ENCODE measurements at places on chromosomes 3 and 15. TPM values are rescaled to one million over a fixed set of nuclear protein-coding genes. Genes with fewer than 3 reads are reported as not detected.

Gene LDHAL6B
- total RNA-seq = not detected

Gene DYNC1LI1
- 29.8 TPM for total RNA-seq

Gene FGD5
- not detected for total RNA-seq

Gene ANKRD34C
- total RNA-seq = not detected

Gene PRR23E
- total RNA-seq = not detected

Gene FANCI
- 283 TPM for total RNA-seq

Gene SERPINI2
- not detected for total RNA-seq

Gene C3orf62
- 1.7 TPM for total RNA-seq

Gene CDHR4
- total RNA-seq = not detected

Gene EFCAB12
- 0.81 TPM for total RNA-seq

Gene PKM
- total RNA-seq = 1,797 TPM

Gene B3GALNT1
- total RNA-seq = 0.76 TPM

Gene PCYT1A
- 28.4 TPM for total RNA-seq

Gene LMOD3
- not detected for total RNA-seq

Gene FBN1
- total RNA-seq = 0.35 TPM

Gene ANKUB1
- total RNA-seq = not detected

Gene BCHE
- total RNA-seq = not detected

- H3K4me3 ChIP-seq = no peak overlapping the region
- H3K4me1 ChIP-seq = peaks cover 5% of the 10 kb centered on the region
- no peak for DNase-seq
- H3K27ac ChIP-seq = no peak overlapping the region
Measured at GRCh38 chr3:69751074-69751476, 11.8 kb downstream of the MITF start.

GRCh38 chr3:75001330-75001729, 386.9 kb upstream of the CNTN3 start:
- DNase-seq = no peak
- H3K27me3 ChIP-seq = no peaks in the 10 kb centered on the region

DNA sequence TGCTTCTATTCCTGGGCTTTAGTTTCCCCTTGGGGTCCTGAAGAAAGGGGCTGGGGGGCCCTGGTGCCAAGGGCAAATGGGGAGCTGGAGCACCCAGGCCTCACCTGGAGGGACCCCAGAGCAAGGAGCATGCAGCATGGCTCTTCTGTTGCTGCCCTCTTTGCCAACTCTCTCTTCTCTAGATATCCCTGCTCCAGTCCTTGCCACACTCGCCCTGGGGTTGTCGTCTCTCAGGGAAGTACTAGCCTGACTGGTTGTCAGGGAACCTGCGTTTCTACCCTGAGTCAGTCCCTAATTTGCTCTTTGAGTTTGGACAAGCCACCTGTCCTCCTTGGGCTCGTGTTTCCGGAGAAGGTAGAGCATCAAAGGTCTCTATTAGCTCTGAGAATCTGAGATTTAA, 63.7 kb upstream of the UBE2Q2 start:
- no peak overlapping the region for H3K4me3 ChIP-seq
- DNase-seq = no peak
- H3K36me3 ChIP-seq = no peaks in the 10 kb centered on the region
- H3K27ac ChIP-seq = no peak overlapping the region
- peaks cover 5% of the 10 kb centered on the region for H3K27me3 ChIP-seq
- peaks cover 3% of the 10 kb centered on the region for H3K4me1 ChIP-seq

- H3K4me1 ChIP-seq = peaks cover 4% of the 10 kb centered on the region
- no peak overlapping the region for H3K27ac ChIP-seq
- no peak for DNase-seq
- H3K4me3 ChIP-seq = no peak overlapping the region
- H3K36me3 ChIP-seq = no peaks in the 10 kb centered on the region
Measured at GRCh38 chr3:134601539-134602439, 49.0 kb downstream of the KY start.

DNA sequence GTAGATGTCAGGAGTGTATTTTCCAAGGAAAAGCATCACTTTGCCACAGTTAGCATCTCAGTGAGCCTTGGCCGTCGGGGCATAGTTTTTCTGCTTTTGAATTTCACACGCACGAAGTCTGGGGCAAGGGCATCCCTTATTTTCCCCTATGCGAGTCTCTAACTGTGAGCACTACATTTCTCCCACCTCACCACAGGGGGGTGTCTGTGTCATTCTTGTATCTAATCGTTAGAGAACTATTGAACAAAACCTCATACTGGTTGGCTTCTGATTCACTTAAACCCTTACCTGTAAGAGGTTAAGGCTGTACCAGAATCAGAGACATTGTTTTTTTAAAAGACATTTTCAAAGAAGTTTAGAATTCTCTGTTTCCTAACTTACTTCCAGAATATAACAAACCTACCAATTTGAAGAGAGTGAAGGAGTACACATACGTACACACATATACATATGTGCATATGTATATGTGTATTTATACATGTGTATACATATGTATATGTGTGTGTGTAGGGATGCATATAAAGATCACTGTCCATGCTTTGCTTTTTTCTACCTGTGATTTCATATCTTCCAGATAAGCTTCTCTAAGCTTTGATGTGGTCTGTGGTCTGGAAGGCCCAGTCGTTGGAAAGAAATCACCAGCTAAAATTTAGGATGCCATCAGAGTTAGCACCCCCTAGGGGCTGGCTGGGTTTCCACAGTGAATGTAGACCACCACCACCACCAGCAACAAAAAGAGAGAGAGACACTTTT, 49.4 kb downstream of the MYZAP start:
- H3K36me3 ChIP-seq = no peaks in the 10 kb centered on the region
- no peak overlapping the region for H3K27ac ChIP-seq
- no peak overlapping the region for H3K4me3 ChIP-seq
- DNase-seq = peak; percentile 28

GRCh38 chr3:156661155-156661554, 13.2 kb upstream of the TIPARP start:
- no peaks in the 10 kb centered on the region for H3K36me3 ChIP-seq
- no peak overlapping the region for H3K4me3 ChIP-seq
- H3K4me1 ChIP-seq = peaks cover 17% of the 10 kb centered on the region
- H3K27me3 ChIP-seq = no peaks in the 10 kb centered on the region
- H3K27ac ChIP-seq = no peak overlapping the region

- no peaks in the 10 kb centered on the region for H3K36me3 ChIP-seq
- no peak overlapping the region for H3K27ac ChIP-seq
- H3K4me1 ChIP-seq = peaks cover 14% of the 10 kb centered on the region
- H3K27me3 ChIP-seq = peaks cover 21% of the 10 kb centered on the region
- DNase-seq = no peak
Measured at GRCh38 chr3:100606894-100607512, 2.4 kb upstream of the ADGRG7 start.

DNA sequence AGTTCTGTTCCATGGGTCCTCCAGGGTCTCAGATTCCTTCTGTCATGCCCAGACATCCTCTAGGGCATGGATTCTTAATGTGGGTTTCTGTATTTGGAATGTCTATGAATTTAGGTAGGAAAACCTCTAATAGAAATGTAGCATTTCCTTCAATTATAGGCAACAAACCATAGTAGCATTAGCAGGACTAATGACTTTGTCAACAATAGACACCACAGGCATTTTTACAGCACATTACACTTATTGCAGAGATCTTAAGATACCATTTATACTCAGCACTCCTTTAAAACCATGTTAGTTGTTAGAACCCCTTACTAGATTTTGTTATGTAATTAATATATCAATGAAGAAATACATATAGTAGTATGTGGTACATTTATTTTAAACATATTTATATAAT, 77.8 kb upstream of the TBC1D5 start:
- H3K27ac ChIP-seq = no peak overlapping the region
- H3K4me1 ChIP-seq = no peaks in the 10 kb centered on the region
- no peak for DNase-seq

GRCh38 chr3:187946163-187946691, 201.0 kb upstream of the BCL6 start:
- no peak overlapping the region for H3K27ac ChIP-seq
- DNase-seq = no peak
- H3K27me3 ChIP-seq = no peaks in the 10 kb centered on the region
- H3K4me3 ChIP-seq = no peak overlapping the region

- H3K4me3 ChIP-seq = no peak overlapping the region
- no peak overlapping the region for H3K27ac ChIP-seq
- no peaks in the 10 kb centered on the region for H3K36me3 ChIP-seq
- peaks cover 1% of the 10 kb centered on the region for H3K4me1 ChIP-seq
- peaks cover 2% of the 10 kb centered on the region for H3K27me3 ChIP-seq
- DNase-seq = no peak
Measured at GRCh38 chr15:43266386-43266785, 342 bp downstream of the TGM5 start.

GRCh38 chr15:96395687-96396086, 65.2 kb downstream of the NR2F2 start:
- peaks cover 47% of the 10 kb centered on the region for H3K27me3 ChIP-seq
- H3K36me3 ChIP-seq = no peaks in the 10 kb centered on the region
- H3K27ac ChIP-seq = no peak overlapping the region
- H3K4me3 ChIP-seq = no peak overlapping the region
- peaks cover 2% of the 10 kb centered on the region for H3K4me1 ChIP-seq

GRCh38 chr15:98774756-98775497, 126.6 kb downstream of the IGF1R start:
- no peaks in the 10 kb centered on the region for H3K36me3 ChIP-seq
- no peaks in the 10 kb centered on the region for H3K27me3 ChIP-seq
- H3K4me1 ChIP-seq = peaks cover 74% of the 10 kb centered on the region

GRCh38 chr3:63042833-63043232, 167.6 kb upstream of the CADPS start:
- no peak overlapping the region for H3K27ac ChIP-seq
- H3K4me1 ChIP-seq = no peaks in the 10 kb centered on the region
- no peaks in the 10 kb centered on the region for H3K27me3 ChIP-seq
- DNase-seq = no peak
- no peak overlapping the region for H3K4me3 ChIP-seq
- no peaks in the 10 kb centered on the region for H3K36me3 ChIP-seq

GRCh38 chr3:6315906-6316305, 545.0 kb upstream of the GRM7 start:
- no peak overlapping the region for H3K27ac ChIP-seq
- no peaks in the 10 kb centered on the region for H3K4me1 ChIP-seq
- H3K27me3 ChIP-seq = no peaks in the 10 kb centered on the region

- no peak for DNase-seq
- H3K36me3 ChIP-seq = no peaks in the 10 kb centered on the region
- no peaks in the 10 kb centered on the region for H3K27me3 ChIP-seq
- no peak overlapping the region for H3K27ac ChIP-seq
- no peak overlapping the region for H3K4me3 ChIP-seq
Measured at GRCh38 chr3:151579571-151580270, 118.9 kb upstream of the IGSF10 start.

- no peaks in the 10 kb centered on the region for H3K36me3 ChIP-seq
- no peak for DNase-seq
- no peaks in the 10 kb centered on the region for H3K27me3 ChIP-seq
- no peak overlapping the region for H3K27ac ChIP-seq
- H3K4me1 ChIP-seq = no peaks in the 10 kb centered on the region
Measured at GRCh38 chr15:67897646-67898339, 57.9 kb upstream of the RNU6-1 start.

DNA sequence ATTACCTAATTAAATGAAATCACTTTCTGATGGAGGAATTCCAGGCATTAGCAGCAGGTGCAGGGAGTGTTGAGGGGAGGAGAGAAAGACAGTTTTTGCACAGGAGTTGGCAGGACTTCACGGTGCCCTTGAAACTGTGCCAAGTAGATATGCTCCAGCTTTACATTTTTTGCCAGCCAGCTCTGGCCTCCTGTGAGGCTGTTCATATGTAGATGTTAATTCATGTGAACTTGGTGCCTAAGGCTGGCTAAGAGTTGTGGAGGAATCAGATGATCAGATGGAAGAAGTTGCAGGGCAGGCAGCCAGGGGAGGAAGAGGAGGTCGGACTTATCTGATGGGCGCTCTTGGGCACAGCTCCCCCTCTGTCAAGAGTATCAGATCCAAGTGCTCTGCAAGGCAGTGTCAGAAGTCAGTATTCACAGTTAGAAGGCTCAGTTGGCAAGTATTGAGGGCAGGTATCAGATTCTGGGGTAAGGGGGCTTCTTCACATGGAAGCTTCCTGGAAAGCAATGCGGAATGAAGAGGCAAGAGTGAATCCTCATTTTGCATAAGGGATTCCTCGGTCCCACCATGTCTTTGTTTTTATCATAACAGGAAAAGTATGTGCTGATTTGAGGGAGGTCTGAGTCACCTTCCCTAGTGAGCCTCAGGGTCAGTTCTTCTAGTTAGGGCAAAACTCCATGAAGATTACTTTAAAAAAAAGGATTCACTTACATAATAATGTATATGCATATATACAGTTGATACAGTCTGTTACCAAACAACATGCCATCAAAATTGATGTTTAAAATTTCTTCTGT, 172.6 kb upstream of the UMPS start:
- no peaks in the 10 kb centered on the region for H3K36me3 ChIP-seq
- no peak overlapping the region for H3K4me3 ChIP-seq
- no peak overlapping the region for H3K27ac ChIP-seq

- H3K4me1 ChIP-seq = peaks cover 3% of the 10 kb centered on the region
- peaks cover 5% of the 10 kb centered on the region for H3K27me3 ChIP-seq
- no peak overlapping the region for H3K4me3 ChIP-seq
- no peak overlapping the region for H3K27ac ChIP-seq
- no peak for DNase-seq
Measured at GRCh38 chr3:132180337-132180791, 136.8 kb upstream of the ACP3 start.

GRCh38 chr15:65884511-65884910, 15.2 kb downstream of the RAB11A start:
- peaks cover 78% of the 10 kb centered on the region for H3K4me1 ChIP-seq
- peaks cover 40% of the 10 kb centered on the region for H3K36me3 ChIP-seq

- H3K36me3 ChIP-seq = no peaks in the 10 kb centered on the region
- H3K27me3 ChIP-seq = peaks cover 9% of the 10 kb centered on the region
- H3K27ac ChIP-seq = no peak overlapping the region
Measured at GRCh38 chr3:155352900-155353490, 59.5 kb upstream of the STRIT1 start.
